ENCODE measurements at places on chromosomes 7 and 10. TPM values are rescaled to one million over a fixed set of nuclear protein-coding genes. Genes with fewer than 3 reads are reported as not detected.

ASB4 gene
- total RNA-seq = 3.0 TPM

CEP55 gene
- 0.54 TPM for total RNA-seq

XRCC2 gene
- 0.48 TPM for total RNA-seq

SRGN gene
- 48.1 TPM for total RNA-seq

OR2A2 gene
- not detected for total RNA-seq

HMX2 gene
- not detected for total RNA-seq

DNA sequence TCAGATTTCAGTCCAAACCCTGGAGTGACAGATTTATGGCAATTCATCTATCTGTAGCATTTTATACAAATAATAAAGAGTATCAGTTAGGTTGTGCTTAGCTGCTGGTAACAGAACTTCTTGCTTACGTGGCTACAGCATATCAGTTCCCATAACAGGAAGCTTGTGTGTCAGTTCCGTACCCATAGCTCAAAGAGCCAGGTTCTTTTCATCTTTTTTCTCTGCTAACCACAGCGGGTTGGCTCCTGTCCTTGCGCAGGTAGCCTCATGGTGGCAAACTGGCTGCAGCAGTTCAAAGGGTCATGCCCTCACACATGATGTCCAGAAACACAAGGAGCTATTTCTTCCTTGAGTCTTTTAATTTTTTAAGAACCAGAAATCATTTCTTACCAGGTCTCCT is 1041.8 kb downstream of the GATA3 start:
- DNase-seq = no peak

DNA sequence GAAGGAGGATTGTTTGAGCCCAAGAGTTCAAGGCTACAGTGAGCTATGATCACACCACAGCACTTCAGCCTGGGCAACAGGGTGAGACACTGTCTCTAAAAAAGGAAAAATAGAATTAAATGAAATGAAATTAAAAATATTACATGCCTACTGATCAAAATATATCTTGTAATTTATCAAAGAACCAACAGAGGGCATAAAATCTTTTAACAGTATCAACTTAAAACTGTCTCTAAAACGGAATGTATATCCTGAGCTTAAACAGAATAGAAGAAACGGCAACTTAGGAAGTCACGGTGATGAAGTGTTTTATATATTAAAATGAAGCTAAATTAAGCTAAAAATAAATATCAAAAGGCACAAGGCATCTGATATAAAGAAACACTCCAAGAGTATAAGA is 78.8 kb downstream of the MTPAP start:
- no peak for DNase-seq

DNA sequence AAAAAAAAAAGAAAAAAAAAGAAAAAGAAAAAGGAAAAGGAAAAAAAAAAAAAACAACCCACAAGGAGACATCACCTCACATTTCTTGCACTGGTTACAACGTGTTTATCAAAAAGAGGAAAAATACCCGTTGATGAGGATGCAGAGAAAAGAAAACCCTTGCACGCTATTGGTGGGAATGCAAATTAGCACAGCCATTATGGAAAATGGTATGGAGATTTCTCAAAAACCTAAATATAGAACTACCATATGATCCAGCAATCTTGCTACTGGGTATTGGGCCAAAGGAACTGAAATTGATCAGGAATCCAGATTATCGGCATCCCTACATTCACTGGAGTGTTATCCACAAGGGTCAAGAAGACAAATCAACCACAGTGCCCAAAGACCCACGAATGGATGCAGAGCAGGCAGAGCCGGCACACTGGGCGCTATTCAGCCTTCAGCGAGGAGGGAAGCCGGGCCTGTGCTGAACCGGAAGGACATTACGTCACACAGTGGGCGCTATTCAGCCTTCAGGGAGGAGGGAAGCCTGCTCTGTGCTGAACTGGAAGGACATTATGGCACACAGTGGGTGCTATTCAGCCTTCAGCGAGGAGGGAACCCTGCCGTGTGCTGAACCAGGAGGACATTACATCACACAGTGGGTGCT is 258.7 kb downstream of the ZMYND11 start:
- DNase-seq = no peak

DNA sequence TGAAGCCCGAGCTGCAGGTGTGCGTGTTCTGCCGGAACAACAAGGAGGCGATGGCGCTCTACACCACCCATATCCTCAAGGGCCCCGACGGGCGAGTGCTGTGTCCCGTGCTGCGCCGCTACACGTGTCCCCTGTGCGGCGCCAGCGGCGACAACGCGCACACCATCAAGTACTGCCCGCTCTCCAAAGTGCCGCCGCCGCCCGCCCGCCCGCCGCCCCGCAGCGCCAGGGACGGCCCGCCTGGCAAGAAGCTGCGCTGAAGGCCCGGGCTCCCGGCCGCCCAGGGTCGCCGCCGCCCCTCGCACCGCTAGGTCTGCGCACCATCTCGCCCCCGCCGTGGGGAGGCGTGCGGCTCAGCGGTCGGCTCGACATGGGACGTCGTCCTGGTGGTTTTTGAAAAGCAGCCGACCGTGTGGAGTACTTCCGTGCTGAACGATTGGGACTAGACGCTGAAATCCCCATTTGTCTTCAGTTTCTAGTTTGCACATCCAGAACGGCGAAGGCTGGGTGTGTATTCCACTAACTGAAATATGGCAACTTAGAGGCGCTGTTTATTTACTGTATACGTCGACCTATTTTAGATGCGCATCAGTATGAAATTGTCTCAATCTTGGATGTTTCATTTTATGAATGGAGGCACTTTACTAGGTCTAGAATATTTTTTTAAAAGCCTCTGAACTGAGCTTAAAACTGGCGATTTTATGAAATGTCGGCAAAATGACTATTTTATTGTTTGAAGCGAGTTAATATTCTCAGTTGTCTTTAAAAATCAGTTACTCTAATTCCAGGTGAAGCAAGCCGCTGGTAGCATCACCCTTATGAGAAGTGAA is 1.1 kb downstream of the NANOS1 start:
- peak; percentile 49 for DNase-seq

DNA sequence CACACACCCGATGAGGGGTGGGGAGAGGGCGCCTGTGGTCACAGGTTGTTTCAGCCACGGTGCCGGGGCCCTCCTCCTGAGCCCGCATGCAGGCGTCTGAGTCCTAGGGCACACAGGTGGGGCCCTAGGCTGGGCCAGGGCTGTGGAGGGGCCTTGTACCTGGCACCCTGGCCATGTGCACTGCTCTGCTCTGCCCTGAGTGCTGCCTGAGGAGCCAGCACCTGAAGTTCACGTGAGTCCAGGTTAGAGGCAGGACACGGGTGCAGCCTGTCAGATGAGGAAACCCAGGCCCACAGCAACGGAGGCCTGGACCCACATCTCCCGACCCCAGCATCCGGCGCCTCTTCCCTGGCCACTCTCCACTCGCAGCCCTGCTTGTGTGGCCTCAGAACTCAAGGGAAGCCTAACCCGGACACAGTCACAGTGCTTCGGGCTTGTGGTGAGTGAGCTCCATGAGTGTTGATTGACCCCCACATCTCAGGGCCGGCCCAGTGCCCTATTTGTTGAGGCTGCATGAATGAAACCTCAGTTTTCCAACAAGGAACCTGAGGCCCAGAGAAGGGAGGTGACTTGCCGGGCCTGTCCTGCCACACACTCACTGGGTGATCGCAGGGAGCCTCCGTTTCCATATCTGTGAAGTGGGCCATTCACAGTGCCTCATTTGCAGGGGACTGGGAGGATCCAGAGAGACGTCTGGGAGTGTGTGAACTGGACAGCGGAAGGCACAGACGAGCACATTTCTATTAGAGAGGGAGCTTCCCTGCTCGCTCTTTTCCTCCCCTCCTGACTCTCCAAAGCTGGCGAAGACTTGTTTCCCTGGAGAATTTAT is 39.6 kb downstream of the PPIF start:
- DNase-seq = no peak

DNA sequence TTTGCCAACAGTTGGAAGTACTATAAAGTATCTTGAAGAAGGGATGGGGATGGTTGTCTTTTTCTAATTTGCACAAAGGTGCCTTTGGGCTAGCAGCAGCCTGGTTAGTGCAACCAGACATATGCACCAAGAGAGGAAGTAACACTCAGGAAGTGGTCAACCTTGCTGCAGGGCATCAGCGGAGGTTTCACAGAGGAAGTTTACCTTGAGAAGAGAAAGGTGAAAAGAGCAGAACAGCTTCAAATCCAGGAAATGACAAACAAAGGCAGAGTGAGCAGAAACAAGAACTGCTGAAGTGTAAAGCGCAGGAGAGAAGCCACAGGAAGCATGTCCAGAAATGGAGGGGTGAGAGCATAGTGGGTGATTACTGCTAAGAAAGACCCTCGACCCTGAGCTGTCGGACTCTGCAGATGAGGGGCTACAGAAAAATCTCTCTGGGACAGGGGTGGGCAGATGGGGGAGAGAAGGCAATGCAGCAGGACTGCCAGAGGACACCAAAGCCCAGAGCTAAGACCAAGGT is 66.9 kb downstream of the STK17A start:
- DNase-seq = no peak

DNA sequence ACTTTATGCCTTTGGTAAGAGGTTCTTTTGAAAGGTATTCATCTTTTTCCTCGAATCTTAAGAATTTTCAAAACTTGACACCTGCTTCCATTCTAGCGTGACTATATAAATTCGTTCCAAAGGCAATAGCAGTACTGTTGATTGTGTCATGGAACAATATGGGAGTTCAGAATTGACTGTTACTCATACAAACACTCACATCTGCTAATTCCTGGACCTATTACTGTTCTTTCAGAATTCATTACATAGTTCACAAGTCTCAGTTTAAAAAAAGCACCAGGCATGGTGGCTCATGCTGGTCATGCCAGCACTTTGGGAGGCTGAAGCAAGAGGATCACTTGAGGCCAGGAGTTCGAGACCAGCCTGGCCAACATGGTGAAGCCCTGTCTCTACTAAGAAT is 80.9 kb downstream of the CACNB2 start:
- DNase-seq = no peak

- DNase-seq = no peak
These were observed 22.7 kb upstream of the TMEM254 start for GRCh38 chr10:80055760-80056159.

DNA sequence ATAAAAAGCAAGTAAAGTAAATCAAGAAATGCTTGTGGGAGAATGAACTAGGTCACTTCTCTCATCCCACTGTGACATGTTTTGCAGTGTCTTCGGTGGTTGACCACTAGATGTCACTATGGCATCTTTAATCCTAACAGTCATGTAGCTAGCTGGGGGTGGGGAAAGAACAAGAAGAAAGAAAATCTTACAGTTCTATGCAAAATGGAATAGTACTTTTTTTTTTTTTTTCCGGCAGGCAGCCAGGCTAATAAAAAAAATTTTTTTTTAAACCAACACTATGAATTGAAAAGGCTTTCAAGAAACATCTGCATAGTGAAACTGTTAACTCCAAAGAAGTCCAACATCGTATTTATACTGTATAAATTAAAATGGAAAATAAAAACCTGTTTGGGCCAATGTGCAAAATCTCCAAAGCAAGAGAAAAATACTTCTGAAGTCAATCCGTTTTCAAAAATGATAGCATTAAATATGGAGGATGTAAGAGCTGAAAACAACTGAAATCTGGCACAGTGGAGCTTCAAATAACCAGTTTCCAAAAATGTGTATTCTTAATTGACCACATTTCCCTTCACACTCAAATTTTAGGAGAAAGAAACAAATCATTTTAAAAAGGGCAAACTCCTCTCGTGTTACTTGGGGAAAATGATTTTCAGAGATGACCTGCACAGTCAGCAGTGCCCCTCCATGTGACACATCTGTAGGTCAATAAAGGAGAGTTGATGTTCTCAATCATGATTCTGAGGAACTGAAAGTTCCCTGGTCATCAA is 38.5 kb downstream of the CDK1 start:
- no peak for DNase-seq

GRCh38 chr7:114478384-114478783 is 63.8 kb downstream of the FOXP2 start:
- DNase-seq = no peak

DNA sequence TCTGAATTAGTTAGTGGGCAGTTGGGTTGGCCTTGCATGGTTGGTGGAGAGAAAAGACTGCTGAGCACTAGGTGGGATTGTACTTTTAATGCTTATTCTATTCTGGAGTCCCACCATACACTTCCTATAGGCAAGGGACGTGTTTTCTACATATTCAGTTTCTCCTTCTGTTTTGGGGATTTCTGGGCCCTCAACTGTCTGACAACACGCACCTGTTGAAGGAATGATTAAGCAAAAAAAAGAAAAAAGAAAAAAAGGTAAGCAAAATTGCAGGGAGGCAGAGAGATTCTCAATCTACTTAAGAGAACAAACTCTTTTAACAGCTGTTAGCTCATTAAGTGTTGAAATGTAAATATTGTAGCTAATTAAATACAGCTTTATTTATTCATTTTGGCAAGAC is 541.3 kb downstream of the CALN1 start:
- DNase-seq = no peak

GRCh38 chr10:42866115-42866995 is 83.8 kb downstream of the BMS1 start:
- peak; percentile 75 for DNase-seq

DNA sequence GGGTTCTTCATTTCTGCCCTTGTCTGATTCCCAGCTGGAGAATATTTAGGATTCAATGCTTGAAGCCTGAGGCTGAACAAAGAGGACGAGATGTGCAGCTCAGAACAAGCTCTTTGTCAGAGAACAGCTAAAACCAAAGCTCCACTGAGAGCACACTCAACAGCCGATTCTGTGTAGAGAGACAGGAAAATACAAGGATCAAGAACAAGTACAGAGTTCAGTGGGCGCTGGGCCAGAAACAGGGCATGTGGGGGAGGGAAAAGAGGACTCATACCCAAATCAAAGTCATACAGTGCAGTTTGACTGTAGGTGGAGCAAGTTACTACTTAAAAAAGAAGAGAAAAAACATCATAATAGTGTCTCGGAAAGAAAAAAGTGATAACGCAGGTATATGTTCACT is at the start of gene AGMO:
Gene AGMO (minus strand): TSS at position 181 of the 400 bp plus-strand sequence.
- DNase-seq = peak; percentile 76

DNA sequence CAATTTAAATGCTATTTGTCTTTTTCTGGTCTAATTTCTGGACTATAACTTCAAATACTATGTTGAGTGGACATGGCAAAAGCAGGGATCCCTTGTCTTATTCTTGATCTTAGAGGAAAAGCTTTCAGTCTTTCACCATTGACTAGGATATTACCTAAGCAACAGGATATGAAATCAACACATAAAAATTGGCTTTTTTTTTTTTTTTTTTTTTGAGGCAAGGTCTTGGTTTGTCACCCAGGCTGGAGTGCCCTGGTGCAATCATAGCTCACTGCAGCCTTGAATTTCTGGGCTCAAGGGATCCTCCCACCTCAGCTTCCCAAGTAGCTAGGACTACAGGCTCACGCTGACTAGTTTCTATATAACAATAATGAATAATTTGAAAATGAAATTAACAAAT is 90.8 kb downstream of the JMJD1C start:
- no peak for DNase-seq

- DNase-seq = no peak
These were observed 108.3 kb downstream of the GLI3 start for GRCh38 chr7:42128703-42129102.

DNA sequence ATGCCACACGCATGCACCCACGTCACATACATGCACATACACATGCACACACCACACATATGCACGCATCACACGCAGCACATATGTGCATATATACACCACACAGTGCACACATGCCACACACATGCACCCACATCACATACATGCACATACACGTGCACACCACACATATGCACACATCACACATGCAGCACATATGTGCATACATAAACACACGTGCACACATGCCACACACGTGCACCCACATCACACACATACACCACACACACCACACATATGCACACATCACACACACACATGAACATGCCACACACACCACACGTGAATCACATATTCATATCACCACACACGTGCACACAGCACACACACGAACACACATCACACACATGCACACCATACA is 338.8 kb downstream of the PTPRN2 start:
- no peak for DNase-seq

- DNase-seq = peak; percentile 57
These were observed 79.3 kb downstream of the INSYN2A start for GRCh38 chr10:127117125-127117524.
